Umbilical cord (tissue), 2 donors: ENCODE measurements at places on chromosomes 2 and 18. TPM values are rescaled to one million over a fixed set of nuclear protein-coding genes. Genes with fewer than 3 reads are reported as not detected.

DNA sequence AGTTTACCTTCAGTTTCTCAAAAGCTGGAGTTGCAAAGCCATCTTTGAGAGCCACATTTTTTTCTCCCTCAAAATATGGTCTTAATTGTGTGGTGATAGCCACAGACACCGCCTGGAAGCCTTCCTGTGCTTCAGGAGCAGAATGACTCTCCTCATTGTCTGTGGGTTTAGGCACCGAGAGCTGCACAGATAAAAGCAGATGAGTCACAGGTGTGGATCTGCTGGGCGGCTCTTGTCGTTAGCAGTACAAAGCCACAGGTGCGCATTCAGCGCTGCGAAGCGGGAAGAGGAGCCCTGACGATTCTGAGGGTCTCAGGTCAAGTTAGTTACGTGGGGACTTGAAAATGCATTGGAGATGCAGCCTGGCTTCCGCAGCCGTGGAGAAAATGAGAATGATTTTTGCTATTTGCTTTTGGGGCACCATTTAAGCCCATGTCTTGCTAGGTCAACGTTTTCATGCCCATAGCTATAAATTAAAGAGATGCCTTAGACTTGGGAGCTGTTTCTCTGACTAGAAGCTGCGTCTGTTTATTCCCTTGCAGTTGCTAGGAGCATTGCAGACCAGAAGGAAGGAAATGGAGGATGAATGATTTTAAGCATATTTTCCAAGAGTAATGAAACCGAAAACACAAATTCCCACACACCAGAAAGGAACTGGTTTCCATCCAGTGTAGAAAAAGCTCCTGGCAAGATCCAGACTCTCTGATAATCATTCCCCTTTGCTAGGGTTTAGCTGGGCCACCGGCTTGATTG lies 51.5 kb downstream of the KLHL29 start:
- DNase-seq, result peak; percentile 37

The HK2 gene
- total RNA-seq, result 31.3 TPM

- DNase-seq, result no peak
Observed at GRCh38 chr2:55763721-55764120, 70.1 kb upstream of the PNPT1 start.

DNA sequence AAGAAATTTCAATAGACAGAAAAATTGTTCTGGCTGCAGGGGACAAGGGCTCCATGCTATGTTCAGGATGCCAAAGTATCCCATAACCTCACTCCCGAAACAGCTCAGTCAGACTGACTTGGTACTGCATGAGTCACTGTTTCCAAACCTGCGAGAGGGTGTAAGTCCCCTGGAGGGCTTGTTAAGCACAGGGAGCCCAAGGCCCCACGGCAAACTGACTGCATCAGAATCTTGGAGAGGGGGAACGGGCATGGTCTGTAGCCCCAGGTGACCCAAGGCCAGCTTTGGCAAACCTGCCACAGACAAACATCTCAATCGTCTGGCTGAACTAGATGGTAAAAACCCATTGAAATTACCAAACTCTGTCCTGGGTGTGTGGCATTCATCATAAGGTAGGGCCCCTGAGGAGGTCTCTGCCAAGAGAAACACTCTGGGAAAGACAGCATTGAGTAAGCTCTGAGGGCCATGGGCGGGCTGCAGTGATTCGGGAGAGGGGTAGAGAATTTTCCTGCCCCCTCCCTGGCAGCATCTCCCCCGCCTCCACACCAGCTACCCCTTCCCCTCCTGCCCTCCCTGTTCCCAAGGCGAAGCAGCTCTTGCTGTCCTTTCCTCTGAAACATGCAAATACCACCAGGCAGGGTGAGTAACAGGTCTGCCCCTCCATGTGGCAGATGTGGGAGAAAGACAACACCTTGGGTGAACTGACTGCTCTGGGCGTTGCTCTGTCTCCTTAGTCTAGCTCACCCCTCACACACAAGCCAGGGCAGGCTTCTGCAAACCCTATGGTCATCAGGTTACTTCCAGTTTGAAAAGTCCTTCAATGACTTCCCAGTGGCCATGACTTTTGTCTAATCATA lies 274.7 kb upstream of the SIX2 start:
- no peak for DNase-seq

The PLB1 gene
- total RNA-seq, result 1.9 TPM

- no peak for DNase-seq
Observed at GRCh38 chr2:151760139-151760650, 25.9 kb upstream of the NEB start.

- no peak for DNase-seq
Observed at GRCh38 chr2:204265681-204266181, 279.5 kb upstream of the PARD3B start.

The NPHP1 gene
- total RNA-seq, result 14.7 TPM

GRCh38 chr18:10142496-10143160 lies 228.8 kb downstream of the VAPA start:
- DNase-seq, result peak; percentile 51

The HRH4 gene
- total RNA-seq, result 0.48 TPM

DNA sequence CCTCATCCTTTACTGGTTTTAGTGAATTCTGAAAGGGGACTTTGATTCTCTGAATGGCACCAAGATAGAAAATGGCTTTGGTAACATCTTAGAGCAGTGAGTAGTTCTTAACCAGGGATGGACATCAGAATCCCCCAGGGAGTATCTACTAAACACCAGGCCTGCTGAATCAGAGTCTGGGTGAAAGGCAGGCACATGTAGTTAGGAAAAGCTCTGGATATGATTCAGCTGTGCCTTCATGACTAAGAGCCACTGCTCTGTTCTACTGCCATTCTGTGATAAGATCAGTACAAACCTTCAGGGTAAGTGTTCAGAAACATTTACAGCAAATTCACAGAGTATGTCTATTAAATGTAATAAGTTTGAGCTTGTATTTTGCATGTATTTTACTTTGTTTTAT lies 46.2 kb upstream of the B3GNT2 start:
- DNase-seq, result peak; percentile 72

DNA sequence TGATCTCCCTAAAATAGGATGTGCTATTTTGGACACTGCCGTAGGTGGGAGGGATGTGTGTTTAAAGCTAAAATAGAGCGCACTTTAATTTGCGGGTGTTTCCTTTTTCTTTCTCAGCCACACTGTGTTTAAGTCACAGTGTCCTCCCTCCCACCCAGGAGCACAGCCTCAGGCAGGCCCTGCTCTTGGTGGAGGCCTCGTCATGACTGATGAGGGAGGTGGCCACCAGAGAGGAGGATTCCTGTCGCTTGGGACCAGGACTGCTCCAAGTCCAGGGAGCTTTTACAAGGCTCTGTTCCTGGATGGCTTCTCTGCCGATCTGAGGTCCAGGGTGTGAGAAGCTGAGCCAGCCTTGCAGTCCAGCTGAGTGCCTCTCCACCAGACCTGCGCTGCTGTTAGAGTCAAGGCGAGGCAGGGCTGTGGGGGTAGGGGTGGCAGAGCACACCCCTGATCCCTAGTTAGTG lies 33.5 kb downstream of the INPP4A start:
- DNase-seq, result no peak

GRCh38 chr2:145591109-145591809 lies 1071.3 kb upstream of the ZEB2 start:
- no peak for DNase-seq

GRCh38 chr2:144998435-144998834 lies 478.5 kb upstream of the ZEB2 start:
- no peak for DNase-seq

The L3MBTL4 gene
- 14.9 TPM for total RNA-seq

The STAT4 gene
- 3.9 TPM for total RNA-seq

- no peak for DNase-seq
Observed at GRCh38 chr2:85971366-85971765, 82.6 kb upstream of the ST3GAL5 start.

DNA sequence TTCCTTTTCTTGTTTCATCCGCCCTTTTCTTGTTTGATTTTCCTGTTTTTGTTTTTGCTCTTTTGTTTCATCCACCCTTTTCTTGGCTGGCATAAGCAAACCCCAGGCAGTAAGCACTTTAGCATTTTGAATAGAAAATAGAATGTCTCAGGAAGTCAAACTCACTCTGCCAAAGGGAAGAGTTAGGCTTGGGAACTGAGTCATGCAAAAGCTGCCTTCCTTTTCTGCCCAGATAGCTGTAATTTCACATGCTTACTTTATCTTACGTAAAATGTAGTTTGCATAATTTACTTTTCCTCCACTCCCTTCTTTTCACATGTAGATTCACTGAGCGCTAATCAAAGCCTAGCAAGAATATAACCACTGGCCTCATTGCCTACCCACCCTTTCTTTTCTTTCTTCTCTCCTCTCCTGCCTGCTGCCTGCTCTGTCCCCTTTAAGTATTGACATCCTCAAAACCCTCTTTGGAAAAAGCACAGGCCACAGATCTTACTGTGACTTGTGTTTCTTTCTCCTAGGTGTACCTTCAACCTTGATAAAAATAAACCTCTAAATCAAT lies 48.4 kb downstream of the CNGA3 start:
- no peak for DNase-seq

- no peak for DNase-seq
Observed at GRCh38 chr2:43616967-43617680, 19.9 kb upstream of the PLEKHH2 start.

- DNase-seq, result no peak
Observed at GRCh38 chr2:39234754-39235153, 9.0 kb downstream of the CDKL4 start.

DNA sequence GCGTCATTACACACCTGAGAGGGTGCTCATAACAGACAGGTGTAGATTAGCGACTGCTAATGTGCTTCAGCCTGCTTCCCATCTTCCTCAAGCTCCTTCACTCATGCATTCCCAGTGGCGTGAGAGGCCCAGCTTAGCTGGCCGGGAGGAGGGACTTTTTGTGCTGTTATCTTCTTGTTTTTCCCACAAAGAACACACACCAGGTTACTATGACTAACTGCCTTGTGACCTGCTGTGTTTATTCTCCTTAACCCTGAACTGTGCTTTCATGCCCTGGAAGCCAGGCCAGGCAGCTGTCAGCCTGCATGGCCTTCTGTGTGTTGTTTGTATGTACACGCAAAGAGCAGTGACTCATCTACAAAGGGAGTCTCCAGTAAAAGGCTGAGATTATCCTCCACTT lies 143.8 kb downstream of the PIEZO2 start:
- DNase-seq, result peak; percentile 6

The MTIF2 gene
- total RNA-seq, result 12.0 TPM

DNA sequence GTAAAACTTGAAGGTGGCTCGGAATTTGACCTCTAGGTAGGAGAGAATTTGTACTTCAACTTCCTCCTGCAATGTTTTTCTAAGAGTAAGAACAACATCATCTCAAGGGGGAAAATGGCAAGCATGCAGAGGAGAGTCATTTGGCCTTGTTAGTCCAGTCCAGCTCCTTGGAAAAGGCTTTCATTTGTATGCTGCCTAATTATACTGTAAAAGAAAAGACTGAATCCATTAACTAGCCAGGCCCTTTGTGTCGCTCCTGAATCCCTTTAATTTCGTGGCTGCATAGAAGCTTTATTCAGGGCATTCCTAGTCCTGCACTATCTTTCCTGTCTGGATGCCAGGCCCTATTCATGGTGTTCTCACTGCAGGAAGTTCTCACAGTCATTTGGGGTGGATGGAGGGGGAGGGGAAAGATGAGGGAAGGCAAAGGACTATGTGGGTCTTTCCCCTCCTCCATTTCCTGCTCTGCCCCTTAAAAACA lies 36.0 kb downstream of the PHLPP1 start:
- peak; percentile 29 for DNase-seq

GRCh38 chr2:70992945-70993853 lies 1.5 kb downstream of the TEX261 start:
- DNase-seq, result no peak

The ZNF24 gene
- total RNA-seq, result 58.5 TPM

The EFEMP1 gene
- total RNA-seq, result 125 TPM

DNA sequence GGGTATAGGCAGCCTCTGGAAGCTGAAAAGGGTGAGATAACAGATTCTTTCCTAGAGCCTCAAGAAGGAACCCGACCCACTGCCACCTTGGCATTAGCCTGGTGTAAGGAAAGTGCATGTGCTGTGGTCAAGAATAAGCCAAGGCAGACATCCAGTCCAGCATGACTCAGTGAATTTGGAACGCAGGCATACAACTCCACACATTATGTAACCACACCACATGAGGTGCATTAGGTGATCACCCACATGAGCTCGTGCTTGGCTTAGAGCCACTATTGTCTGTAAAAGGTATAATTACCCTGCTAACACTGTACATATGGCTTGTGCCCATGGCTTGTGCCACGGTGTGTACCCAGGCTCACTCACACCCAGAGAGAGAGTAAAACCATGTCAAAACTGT lies 583.7 kb upstream of the HNMT start:
- no peak for DNase-seq

- DNase-seq, result no peak
Observed at GRCh38 chr2:224027070-224027469, 12.0 kb downstream of the SERPINE2 start.

The SLC14A1 gene
- total RNA-seq, result 15.2 TPM

GRCh38 chr18:10299643-10300042 lies 154.8 kb upstream of the APCDD1 start:
- no peak for DNase-seq

The TUBA3E gene
- not detected for total RNA-seq

DNA sequence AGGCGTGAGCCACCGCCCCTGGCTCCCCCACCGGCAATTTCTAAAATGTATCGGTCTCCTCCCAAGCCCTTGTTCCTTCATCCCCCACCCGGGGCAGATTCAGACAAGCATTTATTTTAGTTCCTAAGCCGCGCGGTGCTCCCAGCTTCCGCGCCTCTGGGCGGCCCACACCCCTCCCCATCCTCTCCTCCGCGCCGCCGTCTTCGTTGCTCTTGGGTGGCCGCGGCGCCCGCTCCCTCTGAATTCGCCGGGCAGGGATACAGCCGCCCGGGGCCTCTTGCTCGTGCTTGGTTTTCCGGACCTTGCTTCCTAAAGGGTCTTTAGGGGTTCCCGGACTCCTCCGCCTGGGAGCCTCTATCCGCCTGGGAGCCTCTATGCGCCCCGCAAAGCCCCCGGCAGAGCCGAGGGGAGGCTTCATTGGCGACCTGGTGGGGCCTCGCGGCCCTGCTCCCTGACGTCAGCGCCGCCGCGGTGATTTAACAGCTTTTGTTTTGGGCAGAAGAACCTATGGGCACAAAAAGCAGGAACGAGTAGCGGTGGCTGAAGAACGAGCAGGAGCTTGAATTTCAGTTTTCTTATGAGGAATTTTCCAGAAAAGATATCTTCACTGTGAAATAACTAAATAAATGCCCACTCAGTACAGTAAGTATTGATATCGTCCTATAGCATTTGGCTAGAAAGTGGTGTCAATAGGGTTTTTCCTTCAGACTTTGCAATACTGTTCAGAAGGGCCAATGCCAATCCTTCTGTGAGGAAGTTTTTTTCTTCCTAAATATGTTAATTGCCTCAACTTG lies 37.3 kb downstream of the PRKRA start:
- DNase-seq, result peak; percentile 69

The UGT1A3 gene
- not detected for total RNA-seq

The NOTO gene
- 3.4 TPM for total RNA-seq

The ONECUT2 gene
- 2.6 TPM for total RNA-seq
